ENCODE measurements at places on chromosomes 16 and 17.

DNA sequence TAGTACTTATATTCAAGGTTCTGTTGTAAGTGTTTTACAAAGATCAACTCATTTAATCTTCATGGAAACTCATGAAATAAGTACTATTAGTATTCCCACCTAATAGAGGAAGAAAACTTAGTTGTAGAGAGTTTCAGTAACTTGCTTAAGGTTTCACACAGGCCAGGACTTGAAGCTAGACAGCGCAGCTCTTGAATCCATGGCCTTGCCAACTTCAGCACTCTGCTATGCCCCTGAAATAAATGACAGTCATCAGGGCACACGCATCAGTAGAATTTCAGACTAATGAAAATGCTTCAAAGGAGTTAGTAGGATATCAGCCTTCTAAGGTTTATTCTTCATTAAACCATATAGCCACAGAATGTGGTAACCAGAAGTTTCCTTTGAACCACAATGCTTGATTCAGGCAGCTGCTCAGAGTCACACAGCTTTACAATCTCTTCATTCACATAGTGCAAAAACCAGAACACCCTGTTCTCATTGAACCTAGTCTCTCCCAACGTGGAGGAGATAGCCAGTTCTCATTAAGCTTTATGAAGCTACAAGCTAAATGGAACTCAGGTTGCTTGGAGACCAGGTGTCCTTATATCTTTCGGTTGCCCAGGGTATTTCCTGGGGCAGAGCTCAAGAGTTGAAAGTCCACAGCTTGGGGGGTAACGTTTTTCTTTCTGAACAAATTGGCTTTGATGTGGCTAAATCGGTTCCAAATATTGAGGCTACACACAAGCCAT is 39.7 kb downstream of the KCNJ2 start:
- DNase-seq = no peak

DNA sequence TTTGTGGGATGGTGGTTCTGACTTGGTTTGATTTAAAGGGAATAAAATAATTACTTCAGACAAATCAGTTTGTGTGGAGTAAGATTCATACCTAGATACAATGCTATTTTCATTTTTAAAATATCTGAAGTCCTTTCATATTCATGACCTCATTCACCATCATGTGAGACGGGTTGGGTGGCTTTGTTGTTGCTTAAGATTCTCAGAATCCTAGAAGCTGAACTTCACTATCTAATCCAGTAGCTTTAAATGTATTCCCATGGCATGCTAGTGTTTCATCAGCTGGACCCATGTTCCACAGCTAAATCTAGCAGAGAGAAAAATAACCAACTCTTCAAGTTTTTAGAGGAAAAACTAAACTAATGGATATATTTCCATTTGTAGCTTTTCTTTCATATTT is 2.7 kb upstream of the AMFR start:
- no peak for DNase-seq

DNA sequence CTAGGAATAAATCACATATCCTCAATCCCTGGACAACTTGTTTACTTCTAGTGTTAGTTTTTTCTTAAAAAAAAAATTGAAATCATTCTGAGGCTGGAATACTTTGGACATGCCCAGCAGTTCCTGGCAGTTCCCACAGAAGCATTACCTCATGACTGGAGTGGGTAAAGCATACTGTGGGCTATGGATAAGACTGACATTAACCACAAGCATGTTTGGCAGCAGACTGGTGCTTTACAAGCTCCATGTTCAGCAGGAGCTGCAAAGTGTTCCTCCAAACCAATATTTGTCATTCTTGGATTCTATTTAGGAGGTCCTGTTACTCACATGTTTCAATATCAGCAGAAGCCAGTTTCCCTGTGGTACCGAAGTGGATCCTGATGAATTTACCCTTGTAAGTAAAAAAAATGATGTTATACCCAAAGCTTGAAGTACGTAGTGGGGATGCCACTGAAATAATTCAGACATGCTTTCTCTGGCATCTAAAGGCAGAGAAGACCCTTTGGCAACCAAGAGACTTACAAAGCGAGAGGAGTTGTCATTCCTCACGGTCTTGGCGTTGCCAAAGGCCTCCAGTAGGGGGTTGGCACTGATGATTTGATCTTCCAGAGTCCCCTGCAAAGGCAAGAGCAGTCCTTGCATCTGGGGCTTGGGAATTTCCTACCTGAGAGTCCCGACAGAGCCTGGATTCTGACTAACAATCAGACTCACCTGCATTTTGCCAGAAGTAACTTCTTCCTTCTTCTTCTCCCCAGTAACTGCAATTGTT is 4.9 kb downstream of the MYH1 start:
- no peak for DNase-seq

DNA sequence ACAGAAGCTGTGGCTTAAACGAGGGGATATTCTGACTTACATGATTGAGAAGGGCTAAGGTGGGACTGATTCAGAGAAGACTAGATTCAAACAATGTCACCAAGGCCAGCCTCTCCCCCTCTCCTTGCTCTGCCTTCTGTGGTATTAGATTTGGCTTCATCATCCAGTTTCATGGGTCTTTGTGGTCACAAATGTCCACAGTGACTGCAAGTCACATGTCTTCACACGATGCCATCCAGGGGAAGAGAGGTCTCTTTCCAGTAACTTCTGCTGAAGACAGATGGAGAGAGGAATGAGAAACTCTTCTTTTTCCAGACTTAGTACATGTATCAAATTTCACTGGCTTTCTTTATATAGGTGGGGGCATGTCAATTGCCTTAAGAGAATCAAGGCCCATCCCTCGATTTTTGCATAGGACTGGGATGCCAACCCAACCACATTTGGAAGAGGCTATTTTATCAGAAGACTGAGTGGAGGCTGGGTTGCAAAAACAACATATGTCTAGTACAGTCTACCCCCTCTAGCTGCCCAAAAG is 57.3 kb upstream of the HNF1B start:
- DNase-seq = no peak

GRCh38 chr17:80899402-80900268 is 92.0 kb upstream of the CHMP6 start:
- peak; percentile 78 for DNase-seq

GRCh38 chr16:66467611-66468010 is 40.5 kb downstream of the BEAN1 start:
- no peak for DNase-seq

DNA sequence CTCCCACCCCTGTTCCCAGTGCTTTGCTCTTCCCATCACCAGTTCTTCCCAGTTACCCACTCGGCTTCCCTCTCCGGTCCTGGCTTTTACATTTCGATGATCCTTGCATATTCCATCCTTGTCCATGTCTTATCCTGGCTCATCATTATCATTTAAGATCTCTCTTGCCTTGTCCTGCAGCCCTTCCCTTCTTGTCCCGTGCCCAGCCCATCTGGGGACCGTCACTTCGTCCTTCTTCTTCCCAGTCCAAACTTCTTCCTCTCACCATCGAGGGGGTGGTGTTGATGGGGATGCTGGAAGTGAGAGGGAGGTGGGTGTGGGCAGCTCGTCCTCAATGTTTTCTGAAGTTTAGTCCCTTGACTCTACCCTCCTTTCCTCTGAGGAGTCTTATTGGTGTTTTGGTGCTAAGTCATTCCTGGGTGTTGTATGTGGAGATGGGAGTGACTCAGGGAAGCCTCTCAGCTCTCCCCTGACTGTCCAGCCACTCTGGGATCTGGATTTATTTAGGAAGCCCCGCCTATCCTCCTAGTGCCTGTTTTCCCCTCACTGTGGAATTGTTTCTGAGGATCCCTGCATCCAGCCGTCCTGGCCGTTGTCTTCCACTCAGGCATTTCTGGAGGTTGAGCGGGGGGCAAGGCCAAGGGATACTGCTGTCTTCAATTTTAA is 975 bp downstream of the SNX29 start:
- DNase-seq = no peak

GRCh38 chr17:78976907-78977680 is 2.6 kb downstream of the LGALS3BP start:
- no peak for DNase-seq

DNA sequence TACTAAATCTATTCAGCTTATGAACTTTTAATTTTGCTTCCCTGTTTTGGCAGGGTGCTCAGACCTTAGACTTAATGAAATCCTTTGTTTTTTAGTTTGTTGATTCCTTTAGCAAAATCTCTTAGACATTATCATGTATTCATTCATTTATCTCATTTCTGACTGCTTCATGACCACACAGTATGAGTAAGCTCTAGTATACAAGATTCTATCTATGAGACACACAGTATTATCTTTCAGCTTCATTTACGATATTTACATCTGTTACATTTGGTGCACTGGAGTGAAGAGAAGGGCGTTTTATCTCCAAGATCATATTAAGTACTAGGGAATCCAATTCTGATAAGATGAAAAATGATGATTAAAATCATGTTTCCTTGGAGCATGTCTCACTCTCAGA is 448.1 kb upstream of the CA10 start:
- no peak for DNase-seq

GRCh38 chr17:38848557-38848891 is 5.0 kb downstream of the RPL23 start:
- no peak for DNase-seq

DNA sequence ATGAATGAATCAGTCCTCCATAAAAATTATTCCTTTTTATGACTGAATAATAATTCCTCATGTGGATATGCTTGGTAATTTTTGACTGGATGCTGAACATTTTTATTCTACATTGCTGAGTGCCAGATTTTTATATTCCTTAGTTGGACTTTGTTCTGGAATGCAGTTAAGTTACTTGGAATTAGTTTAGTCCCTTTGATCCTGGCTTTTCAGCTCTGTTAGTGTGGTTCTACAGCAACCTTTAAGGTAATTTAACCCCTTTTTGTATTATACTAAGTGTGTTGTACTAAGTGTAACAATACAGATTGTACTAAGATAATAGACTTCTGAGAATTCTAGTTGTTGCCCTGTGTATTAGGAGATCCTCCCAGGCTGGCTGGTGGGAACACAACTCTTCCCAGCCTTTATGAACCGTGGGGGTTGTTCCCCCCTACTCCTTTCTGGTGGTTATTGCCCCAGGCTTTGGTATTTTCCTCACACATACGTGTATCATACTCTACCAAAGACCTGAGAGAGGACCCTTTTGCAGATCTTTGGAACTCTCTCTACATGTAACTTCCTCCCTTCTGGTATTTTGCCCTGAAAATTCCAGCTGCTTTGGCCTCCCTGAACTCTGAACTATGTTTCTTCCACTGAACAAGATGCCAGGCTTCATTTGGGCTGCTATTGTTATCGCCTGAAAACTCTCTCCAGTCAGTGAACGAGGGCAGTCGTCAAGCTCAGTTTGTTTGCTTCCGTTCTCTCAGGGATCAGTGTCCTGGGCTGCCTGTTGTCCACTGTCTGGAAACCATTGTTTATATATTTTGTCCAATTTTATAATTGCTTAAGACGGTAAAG is 30.5 kb downstream of the TANGO6 start:
- no peak for DNase-seq

- no peak for DNase-seq
Observed at GRCh38 chr17:57685499-57686132, 59.5 kb downstream of the CCDC182 start.

DNA sequence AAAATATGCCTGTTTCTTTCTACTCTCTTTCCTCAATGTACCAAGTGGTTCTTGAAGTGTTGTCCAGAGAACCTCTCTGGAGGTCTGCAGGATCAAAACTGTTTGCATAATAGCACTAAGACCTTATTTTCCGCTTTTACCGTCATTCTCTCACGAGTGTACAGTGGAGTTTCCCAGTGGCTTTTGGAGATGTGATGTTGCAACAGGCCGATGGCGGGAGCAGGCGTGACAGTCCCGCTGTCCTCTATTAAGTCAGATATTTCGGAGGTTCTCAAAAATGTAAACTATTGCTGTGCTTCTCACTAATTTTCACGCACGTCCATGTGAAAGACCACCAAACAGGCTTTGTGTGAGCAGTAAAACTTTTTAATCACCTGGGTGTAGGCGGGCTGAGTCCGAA is 8.3 kb upstream of the GPRC5B start:
- no peak for DNase-seq

DNA sequence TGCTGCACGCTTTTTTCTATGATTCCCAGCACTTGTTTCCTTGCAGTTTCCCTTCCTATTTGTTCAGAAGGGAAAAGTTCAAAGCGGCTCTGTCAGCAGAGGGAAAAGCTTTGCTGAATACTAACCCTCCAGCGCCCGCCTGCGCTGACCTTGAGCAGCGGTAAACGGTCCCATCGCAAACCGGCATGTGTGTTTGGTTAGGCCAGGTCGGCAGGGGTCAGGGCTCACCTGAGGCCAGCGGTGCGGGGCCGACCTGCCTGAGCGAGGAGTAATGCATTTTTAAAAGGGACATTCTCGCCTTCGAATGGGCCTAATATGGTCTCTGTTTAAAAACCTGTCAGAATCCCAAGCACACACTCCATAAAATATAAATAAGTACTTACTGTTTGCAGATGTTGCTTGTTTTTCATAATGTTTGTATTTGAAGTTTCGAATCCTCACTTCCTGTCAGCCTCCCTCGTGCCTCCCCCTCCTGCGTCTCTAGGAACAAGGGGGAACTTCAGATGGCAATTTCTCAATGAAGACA is 110.1 kb downstream of the IRX3 start:
- no peak for DNase-seq

DNA sequence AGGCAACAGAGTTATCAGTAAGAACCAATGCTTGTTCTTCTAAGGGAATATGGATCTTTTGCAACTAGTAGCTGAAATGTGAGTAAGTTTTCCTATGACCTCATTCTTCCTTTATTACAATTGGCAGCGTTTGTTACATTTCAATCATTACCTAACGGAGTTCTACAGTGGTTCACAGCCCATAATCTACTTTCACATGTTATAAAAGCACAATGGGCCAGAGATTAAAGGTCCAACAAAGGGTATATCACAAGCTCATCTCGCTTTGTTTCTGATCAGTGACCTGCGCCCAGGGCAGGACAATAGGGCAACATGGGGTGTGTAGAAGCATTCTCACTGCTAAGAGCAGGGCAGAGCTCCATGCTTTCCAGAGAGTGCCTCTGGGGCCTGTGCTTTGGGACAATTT is 279.9 kb upstream of the DYNLRB2 start:
- DNase-seq = no peak

DNA sequence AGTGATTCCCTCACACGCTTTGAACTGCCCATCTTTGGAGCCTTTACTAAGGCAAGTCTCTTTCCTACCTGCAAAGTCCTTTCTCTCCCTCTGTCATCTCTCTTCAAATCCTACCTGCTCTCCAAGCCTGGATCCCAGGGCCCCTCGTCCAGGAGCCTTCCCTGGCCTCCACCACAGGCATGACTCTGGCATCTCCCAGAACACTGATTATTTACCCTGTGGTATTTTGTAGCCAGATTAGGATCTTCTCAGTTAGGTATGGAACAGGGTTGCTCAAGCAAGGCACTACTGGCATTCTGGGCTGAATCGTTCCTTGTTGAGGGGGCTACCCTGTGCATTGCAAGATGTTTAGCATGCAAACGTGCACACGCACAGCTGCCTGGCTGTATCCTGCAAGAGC is 31.9 kb upstream of the POLR3E start:
- no peak for DNase-seq

- DNase-seq = no peak
Observed at GRCh38 chr17:57914273-57915142, 40.7 kb downstream of the CUEDC1 start.

DNA sequence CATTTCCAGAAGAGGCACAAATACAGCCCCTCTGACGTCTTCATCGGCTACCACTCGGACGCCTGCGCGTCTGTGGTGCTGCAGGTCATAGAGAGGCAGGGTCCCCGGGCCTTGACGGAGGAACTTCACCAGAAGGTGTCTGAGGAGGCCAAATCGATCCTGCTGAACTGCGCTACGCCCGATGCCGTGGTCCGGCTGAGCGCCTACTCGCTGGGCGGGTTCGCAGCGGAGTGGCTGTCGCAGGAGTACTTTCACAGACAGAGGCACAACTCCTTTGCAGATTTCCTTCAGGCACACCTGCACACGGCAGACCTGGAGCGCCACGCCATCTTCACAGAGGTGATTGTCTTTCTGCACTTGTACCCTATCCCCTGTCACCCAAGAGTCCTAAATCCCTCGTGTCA is 67.0 kb upstream of the ENDOV start:
- DNase-seq = no peak
